ENCODE measurements at places on chromosomes 11 and 22.

DNA sequence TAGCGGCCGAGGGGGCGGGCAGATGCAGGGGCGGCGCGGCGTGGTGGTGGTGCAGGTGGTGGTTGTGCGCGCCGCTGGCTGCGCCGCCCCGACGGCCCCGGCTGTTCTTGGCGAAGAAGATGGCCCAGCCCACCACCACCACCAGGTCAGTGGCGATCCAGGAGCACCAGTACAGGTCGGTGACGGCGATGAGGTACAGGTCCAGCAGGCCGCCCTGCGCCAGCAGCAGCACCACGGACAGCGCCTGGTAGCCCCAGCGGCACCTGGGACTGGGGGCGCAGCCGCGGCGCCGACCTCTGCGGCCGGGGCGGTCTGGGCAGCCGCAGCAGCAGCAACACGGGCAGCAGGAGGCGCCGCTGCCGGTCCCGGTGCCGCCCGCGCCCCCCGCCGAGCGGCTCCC, 879 bp downstream of the TMEM121B start:
- no peak for DNase-seq

DNA sequence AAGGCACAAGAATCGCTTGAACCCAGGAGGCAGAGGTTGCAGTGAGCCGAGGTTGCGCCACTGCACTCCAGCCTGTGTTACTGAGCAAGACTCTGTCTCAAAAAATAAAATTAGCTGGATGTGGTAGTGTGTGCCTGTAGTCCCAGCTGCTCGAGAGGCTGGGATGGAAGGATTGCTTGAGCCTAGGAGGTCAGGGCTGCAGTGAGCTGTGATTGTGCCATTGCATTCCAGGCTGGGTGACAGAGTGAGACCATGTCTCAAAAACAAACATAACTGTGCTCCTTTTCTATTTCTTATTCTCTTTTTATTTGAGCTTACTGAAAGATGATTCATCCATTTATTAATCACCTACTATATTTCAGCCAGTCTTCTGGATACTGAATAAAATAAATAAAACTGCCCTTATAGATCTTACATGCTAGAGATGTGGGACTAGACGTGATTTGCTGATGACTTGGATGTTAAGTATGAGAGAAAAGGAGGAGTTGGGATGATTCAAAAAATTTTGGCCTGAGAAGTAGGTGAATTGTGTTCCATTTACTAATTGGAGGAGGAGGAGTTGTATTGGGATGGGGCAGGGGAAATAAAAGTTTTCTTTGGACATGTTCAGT, 18.0 kb downstream of the PAAF1 start:
- DNase-seq: no peak

DNA sequence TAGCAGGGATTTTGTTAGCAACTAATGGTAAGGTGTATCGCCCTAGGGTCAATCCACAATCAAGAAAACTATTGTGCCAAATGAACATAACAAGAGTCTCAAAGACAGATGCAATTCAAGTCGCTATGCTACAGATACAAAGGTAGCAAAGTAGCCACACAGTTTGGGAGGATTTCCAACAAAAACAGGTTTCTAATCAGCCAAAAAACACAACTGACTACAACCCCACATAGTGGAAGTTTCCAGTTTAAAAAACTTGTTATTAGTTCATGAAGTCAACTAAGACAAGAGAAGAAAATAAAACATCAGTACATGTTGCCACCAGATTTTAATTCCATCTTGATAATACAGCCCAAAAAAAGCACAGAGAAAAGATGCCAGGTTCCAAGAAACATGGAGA, 38.0 kb downstream of the MYH9 start:
- DNase-seq: no peak

DNA sequence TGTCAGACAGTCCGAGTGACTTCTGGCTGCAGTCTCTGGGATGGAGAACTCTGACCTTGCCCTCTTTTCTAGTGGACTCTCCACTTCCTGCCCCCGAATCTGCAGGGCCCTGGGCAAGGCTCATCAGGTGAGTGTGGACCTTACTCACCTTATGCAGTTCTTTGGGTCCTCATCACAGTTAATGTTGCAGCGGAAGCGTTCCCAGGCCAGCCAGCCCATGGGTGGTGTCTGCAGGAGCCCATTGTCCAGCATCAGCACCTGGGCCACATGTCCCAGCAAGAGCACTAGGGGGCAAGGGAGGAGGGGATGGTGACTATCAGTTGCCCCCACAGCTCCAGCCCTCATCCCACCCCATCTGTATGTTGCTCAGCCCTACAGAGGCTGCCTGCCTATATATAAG, 2.3 kb downstream of the NAGA start:
- DNase-seq: no peak

DNA sequence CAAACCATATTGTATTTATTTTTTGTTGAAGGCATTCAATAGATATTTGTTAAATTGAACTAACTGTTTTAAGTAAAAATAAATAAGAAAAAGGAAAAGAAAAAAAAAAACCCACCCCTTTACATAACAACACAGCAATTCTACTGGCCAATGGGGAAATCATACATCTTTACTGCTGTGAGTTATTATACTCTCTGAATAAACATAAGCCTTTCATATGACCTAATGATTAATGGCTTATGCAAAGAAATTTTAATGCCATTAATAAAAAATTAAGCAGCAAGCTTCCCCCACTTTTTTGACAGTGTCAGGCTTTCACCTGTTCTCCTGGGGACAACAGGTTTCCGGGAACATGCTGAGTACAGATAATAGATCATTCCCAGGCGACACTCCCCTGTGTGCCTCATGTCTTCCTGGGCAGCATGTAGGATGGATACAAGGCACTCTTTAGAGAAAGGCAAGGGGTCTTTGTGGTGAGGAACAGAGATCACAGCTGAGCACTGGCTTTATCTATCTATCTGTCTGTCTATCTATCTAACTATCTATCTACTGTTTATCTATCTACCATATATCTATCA, 676.0 kb downstream of the NTM start:
- no peak for DNase-seq

- DNase-seq: no peak
These were observed 176.9 kb downstream of the NAV2 start for GRCh38 chr11:19889531-19889930.

GRCh38 chr11:6599449-6599848, 4.0 kb downstream of the RRP8 start:
- no peak for DNase-seq

- DNase-seq: no peak
These were observed 85.5 kb downstream of the DGCR2 start for GRCh38 chr22:19036523-19037273.

DNA sequence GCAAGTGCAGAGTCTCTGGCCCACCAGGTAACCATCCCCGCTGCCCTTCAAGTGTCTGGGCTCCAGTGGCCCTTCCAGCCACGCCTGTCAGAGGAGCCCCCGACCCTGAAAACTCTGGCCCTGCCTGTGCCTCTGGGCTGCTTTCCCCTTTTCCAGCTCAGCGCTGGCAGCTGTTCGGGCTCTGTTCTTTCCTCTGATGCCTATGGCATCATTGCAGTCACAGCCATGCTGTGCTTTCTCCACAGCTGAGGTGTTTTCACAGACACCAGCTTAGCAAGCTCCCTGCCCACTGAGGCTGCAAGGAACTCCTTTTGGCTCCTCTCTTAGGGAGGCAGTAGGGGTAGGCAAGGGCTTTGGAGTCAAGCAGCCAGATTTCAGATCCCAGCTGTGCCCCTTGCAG, 21.2 kb downstream of the P2RX3 start:
- no peak for DNase-seq

GRCh38 chr11:2813141-2813908, 72.2 kb downstream of the CDKN1C start:
- DNase-seq: no peak

GRCh38 chr11:46242952-46243795, 34.3 kb upstream of the CREB3L1 start:
- peak; percentile 91 for DNase-seq

DNA sequence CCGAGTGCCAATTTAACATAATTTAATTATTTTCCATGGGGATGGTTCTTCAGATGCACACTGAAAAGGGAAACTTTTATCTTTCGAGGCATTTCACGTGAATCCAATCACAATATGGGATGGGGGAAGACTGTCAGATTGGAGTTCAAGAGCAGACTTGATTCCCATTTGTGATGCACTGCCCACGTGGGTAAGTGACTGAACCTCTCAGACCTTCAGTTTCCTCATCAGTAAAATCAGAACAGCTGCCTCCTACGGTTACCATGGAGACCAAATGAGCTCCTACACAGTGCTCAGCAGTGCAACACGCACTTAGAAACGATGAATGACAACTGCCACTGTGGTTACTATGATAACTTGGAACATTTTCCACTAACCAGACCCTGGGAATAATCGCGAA, 21.7 kb downstream of the KIAA0930 start:
- no peak for DNase-seq

DNA sequence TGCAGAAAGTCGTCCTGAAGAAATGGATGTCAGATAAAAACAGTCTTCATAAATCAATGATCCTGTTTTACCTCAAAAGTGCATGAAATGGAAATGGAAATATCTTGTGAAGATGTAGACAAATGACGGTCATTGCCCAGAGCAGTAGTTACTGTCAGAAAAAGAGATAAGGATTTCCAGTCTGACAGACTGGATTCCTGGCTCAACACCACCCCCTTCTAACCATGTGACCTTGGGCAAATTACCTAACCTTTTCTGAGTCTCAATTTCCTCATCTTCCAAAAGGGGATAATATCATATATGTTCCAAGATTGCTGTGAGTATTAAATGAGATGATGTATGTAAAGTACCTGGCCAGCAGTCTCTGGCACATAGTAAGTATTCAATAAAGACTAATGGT, 32.9 kb upstream of the EHF start:
- no peak for DNase-seq

DNA sequence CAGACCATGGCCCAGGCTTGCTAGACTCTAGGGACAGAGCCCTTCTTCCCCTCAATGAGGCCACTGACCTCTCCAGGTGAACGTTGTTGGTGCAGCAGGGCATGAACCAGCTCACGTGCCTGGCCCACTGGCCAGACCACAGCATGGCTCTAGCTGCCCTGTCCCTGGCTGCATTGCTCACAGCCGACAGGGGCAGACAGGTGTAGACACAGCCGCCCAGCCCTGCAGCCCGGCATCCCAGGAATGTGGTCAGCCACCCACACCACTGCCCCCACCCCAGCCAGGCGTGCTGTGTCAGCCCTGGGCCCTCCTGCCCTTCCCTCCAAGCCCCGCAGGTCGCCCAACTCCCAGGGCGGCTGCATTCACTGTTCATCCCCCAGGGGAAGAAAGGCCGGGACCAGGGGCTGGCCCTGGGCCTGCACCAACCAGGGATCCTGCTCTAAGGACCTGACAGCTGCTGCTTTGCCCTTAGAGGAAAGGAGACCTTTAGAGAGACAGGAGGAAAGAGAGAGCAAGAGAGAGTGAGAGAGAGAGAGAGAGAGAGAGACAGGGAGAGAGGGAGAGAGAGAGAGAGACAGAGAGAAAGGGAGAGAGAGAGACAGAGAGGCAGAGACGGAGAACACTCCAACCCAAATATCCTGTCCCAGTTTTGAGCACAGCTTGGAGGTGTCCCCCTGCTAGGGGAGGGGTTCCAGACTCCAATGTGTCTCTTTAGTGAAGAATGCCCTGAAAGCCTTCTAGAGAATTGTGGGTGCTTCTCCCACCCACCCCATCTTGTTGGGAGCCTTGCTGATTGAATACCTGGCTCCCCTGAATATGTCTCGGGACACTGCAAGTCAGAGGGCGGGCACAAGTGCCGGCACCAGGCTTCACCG, 44.2 kb upstream of the LINC01488 start:
- no peak for DNase-seq

DNA sequence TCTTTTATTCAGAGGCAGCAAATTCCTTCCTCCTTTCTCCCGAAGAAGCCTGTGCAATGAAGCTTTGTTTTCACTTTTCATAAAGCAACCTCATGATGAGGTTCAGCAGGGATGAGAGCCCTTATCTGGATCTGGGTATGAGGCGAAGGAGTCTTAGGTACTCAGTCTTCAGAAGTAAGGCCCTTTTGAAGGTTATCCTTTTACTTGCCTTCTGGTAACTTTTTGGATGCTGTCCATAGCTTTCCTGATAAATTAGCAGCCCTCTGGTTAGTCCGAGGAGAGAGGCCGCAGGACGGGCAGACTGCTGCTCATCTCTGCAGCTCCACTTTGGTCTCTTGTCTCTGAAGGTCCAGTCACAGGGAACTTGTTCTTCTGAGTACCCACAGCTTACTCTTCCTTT, 1.1 kb downstream of the TRIM22 start:
- no peak for DNase-seq

- DNase-seq: no peak
These were observed 32.5 kb downstream of the WT1 start for GRCh38 chr11:32402836-32403235.

- no peak for DNase-seq
These were observed 115.6 kb upstream of the ZBED5 start for GRCh38 chr11:10973416-10973815.

DNA sequence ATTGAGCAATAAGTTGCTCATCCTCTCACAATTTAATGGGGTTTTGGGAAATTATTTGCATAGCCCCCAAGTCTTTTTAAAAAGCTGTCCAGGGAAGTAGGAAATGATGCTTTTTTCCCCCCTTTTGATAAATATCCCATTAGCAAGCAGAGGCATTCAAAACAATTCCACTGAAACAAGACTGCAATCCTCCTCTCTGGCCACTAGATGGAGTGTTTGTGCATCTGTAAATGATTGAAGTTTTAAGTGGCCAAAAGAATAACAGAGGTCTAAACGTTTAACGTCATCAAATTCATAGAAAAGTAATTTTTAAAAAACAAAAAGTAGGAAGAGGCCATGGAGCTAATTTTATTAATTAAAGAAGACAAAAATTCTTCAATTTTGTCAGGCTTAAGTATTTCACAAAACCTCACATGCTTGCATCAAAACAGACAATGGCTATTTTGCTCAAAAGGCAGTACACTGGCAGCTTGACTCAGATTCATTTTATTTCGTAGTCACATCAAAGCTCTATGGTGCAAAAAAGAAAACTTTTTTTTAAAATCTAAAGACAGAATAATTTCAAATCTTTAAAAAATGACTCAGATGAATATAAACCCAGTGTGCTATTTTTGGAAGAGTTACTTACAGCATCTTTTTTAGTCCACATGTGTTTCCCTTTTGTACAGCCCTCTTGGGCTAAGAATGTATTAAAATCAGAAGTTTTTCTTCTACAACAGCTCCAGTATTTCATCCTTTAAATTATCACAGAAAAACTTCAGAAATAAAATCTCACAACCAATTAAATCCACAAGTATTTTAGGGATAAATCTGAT, 17.8 kb downstream of the CHORDC1 start:
- DNase-seq: no peak

DNA sequence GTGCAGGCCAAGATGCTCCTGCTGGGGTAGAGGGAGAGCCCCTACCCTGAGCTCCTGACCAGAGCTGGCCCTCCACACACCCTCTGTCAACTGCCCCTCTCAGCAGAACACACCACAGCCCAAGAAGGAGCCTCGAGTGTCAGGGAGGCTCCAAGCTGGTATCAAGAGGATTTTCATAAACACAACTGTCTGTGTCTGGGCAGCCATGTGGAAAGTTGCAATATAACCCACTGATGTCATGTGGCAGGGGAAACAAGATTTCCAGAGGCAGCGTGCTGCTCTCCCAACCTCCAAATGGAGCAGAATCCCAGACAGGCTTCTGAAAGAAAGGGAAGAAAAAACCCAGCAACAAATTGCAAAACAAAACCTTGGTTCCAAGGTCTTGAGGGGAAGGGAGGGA, 569.9 kb downstream of the BUD13 start:
- no peak for DNase-seq

Measured in D721Med (cell line).